ENCODE measurements at places on chromosomes 7 and 10.
A peak's percentile ranks its signal among the peaks of the same experiment; 100 is the strongest.

- no peak for DNase-seq
These were observed 1140.9 kb downstream of the XPNPEP1 start for GRCh38 chr10:108782411-108782810.

DNA sequence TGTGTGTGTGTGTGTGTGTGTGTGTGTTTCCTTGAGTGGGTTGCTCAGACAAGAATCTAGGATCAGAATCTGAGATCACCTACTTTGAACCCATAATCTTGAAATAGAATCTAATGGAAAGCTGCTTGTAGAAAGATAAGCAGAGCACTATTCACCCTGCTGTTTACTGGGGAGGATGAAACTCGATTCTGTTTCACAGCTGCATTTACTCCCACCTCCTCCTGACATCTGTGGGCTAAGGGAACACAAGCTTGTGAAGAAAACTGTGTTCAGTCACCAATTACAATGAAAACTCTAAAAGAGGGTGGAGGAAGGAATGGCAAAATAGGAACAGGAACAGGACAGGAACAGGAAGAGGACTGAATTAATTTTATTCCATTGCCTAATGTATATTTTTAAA lies 269.5 kb downstream of the TSPAN12 start:
- no peak for DNase-seq

- DNase-seq = no peak
These were observed 37.7 kb downstream of the SNX13 start for GRCh38 chr7:17902599-17902998.

DNA sequence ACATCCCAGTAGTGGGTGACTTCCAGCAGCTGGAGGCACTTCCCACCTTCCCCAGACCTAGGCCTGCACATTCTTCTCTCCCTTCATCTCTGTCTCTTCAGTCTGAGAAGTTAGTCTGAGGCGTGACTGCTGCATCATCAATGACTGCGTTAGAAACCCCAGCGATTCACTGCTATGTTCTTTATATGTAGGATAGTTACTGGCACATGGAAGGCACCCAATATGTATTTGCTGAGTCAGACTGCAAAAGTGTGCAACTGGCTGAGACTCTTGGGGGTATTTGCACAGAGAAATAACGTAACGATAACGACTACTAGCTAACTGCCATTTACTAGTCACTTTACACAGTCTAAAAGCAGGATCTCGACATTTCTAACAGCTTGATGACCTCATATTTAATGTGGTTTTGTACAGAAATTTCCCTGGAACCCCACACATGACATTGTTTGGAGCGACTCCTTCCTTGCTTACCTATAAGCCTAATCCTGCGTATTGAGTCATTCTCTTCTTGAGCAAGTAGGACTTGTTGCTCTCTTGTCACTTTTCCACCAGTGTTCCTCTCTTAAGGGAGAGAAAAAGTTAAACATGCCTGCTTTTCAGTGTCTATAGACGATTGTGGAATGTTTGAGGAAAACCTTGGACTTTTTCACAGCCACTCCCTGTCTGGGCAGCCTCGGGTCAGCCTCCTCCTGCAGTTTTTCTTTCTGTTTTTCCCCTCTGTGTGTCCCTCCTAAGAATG lies 45.5 kb downstream of the THNSL1 start:
- DNase-seq = no peak

GRCh38 chr7:17502213-17503060 lies 204.0 kb downstream of the AHR start:
- no peak for DNase-seq

GRCh38 chr7:35645691-35646090 lies 49.2 kb downstream of the HERPUD2 start:
- no peak for DNase-seq

GRCh38 chr7:98251601-98252424 lies at the start of gene TECPR1:
TSS of gene TECPR1 (minus strand) at chr7:98252232. CDS start at chr7:98246146, 6,086 bp downstream.
- DNase-seq = peak; percentile 88

DNA sequence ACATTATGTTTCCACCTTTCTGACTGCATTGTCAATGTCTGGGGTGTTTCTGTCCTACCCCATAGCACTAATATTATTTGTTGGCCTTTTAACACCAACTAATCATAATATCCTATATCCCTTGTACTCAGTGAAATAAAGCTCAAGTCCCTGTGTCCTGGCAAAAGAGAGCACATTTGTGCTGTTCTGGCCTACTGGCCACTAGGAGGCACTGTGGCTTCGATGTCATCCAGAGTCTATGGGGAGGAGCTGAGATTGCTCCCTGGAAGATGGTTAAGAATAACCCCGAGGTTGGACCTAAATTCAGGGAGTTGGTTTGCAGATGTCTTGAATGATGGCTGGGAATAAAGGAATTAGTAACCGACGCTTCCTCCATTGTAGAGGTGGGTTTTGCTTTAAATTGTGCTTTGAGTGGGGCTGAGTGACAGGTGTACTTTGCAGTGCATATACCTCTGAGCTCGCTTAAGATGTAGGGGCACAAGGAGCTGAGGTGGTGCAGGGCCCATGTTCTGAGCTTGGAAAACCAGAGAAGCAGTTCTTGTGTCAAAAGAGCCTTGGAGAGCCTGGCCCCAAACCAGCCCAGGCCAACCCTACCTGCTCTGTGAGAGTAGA lies 191.2 kb upstream of the PRSS1 start:
- peak; percentile 18 for DNase-seq

DNA sequence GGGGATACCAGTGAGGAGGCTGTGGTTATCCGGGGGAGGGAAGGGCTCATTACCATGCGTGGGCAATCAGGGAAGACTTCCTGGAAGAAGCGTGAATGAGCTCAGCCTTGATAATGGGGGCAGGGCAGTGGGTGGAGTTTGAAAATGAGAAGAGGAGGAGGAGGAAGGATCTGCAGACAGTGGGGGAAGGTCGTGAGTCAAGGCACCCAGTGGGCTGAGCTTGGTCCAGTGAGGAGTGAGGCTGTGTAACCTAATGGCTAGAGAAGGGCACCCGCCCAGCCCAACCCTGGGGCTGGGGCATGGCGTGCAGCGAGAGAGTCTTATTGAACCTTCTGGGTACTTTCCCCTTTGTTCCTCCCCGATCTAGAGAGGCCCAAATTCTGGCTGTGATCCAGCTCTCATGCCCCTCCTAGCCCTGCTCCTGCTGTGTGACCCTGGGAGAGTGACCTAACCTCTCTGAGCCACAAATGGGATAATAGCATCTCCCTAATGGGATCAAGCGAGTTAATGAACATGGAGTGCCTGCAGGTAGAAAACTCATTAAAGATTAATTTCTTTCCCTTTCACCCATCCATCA lies 31.5 kb downstream of the CLIP2 start:
- DNase-seq = no peak

DNA sequence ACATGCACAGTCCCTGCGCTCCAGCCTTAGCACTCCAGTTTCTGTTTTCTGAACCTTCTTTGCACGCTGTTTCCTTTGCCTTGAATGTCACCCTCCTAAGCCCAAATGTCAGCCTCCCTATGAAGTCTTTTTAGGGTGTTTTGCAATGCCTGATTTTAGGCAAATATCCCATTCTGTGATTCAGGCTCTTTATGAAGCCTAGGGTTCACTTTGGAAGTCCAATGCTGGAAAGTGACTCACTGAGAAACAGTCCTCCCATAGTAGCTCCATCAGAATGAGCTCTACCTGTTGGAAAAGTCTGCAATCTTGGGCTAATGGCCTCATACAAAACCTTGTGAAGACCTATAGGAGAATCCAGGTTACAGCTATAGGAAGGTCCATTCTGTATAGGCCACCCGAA lies 5.3 kb downstream of the LAMB4 start:
- no peak for DNase-seq

DNA sequence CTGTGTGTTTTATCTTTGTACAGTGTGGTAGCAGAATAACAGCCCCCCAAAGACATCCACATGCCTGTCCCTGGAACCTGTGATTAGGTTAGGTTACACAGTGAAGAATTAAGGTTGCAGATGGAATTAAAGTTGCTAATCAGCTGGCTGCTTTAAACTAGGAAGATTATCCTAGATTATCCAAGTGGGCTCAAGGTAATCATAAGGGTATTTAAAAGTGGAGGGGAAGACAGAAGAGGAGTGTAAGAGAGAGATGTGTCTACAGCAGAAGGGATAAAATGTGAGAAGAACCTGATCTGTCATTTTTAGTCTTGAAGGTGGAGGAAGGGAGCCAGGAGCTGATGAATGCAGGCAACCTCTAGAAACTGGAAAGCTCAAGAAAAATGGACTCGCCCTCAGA lies 117.6 kb downstream of the ARHGAP22 start:
- no peak for DNase-seq

DNA sequence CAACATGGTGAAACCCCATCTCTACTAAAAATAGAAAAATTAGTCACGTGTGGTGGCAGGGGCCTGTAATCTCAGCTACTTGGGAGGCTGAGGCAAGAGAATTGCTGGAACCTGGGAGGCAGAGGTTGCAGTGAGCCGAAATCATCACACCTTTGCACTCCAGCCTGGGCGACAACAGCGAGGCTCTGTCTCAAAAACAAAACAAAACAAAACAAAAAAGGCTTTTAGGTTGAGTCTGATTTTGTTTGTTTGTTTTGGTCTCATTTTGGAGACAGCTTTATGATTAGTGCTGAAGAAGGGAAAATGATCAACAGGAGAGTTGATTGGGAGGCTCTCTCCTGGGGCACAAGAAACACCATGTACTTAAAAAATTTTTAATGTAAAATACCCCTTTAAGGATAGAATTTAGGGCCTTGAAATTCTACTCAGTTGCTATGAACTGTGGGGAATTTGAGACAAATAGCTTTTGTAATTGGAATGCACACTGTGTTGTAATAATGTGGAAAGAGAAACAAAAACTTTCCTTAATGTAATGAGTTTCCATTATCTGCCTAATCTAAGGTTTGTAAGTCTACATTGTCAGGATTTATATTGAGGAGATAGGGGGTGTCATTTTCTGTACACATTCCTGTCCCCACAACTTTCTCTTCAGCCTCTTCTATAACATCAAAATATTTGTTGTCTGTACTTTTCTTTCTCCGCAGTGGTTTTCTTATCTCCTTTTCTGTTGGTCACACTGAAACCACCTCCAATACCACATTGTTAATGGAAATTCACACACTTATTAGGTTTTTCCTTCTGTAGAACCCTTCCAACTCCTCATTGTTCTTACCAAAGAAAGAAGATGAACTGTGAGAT lies 41.3 kb downstream of the ARID5B start:
- no peak for DNase-seq

GRCh38 chr7:59079-60016 lies 133.0 kb upstream of the FAM20C start:
- DNase-seq = no peak

GRCh38 chr10:101228153-101228965 lies 904 bp downstream of the LBX1 start:
- DNase-seq = no peak

- DNase-seq = no peak
These were observed 36.8 kb upstream of the CPXM2 start for GRCh38 chr10:123928427-123928826.

- no peak for DNase-seq
These were observed 118.1 kb downstream of the GATA3 start for GRCh38 chr10:8172604-8173003.

DNA sequence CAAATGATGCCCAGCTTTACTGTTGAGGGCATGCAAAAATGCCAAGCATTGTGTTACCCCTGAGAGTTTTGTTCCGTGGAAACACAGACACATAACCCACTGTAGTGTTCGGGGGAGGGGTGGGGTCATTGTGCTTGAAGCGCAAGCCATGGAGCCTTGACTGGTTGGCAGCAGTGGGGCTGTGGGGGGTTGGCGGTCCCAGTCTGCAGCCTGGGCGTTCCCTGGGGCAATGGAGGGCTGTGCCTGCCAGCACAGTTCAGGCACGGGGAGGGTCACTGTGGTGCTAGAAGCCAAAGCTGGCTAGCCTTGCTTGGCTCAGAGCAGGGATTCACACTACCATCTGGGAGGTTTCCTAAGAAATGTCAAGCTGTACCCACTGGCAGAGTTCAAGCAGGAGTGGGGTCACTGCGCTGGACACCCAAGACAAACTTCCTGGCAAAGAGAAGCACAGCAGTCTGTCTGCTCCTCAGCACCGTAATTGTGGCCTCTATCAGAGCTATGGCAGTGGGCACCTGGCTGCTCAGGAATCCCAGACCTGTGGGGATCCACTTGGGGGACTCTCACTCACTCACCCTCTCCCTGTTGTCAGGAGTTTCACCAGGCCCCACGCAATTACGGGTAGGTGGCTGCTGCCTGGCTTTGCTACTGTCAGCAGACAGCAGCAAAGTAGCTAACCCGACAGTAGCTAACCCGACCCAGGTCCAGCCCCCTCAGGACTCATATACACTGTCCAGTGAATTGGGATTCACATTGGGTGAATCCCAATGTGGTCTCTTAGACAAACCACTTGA lies 292.4 kb downstream of the ZWINT start:
- DNase-seq = no peak

GRCh38 chr7:21304808-21305375 lies 123.0 kb upstream of the SP4 start:
- no peak for DNase-seq

GRCh38 chr7:13327669-13328068 lies 640.2 kb downstream of the ARL4A start:
- DNase-seq = no peak

DNA sequence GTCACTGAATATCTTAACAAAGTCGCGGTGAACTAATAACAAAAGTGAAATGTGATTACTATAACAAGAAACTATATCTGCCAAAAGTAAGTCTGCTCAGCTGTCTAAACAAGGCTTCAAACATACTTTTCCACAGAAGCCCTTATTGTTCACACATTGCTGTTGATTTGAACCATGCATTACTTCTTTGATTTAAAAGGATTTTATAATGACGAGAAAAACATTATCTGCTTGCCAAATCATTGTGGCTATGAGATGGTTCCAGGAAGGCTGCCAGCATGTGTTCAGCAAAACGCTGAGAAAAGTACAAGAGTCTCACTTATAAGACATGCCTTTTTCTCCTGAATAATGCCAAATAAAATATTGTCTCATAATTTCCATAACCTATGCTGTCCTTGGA lies 24.4 kb downstream of the RNF133 start:
- DNase-seq = no peak

- peak; percentile 33 for DNase-seq
These were observed 494 bp downstream of the REPIN1 start for GRCh38 chr7:150368884-150369747.

- no peak for DNase-seq
These were observed 70.4 kb upstream of the FZD8 start for GRCh38 chr10:35712486-35712885.

DNA sequence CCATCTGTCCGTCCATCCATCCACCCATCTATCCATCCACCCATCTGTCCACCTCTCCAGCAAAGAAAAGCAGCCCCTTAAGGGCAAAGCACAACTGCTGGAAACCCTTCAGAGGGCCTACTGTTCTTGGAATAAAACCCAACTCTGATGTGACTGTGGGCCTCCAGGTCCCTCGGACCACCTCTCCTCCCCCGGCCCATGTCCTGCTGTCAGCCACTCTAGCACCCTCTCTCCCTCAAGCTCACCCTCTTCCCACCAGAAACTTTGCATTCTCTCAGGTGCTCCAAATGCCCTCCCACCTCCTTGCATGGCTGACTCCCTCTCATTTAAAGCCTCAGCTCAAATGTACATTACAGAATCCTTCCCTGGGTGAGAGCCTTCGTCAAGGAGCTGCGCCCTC lies 110.3 kb downstream of the ARHGAP22 start:
- no peak for DNase-seq

DNA sequence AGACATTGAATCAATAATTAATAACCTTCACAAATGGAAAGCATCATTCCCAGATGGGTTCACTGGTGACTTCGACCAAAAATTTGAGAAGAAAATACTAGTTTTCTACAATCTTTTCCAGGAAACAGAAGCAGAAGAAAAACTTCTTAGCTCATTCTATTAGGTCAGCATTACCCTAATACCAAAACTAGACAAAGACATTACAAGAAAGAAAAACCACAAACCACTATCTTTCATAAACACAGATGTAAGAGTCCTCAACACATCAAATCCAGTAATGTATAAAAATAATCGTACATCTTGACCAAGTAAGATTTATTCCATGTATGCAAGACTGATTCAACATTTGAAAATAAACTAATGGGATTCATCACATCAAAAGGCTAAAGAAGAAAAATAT lies 64.0 kb upstream of the CDK1 start:
- DNase-seq = no peak
